Mesothelial cell of epicardium (in vitro differentiated cells): ENCODE measurements at places on chromosomes 5 and 9. TPM values are rescaled to one million over a fixed set of nuclear protein-coding genes. Genes with fewer than 3 reads are reported as not detected.

- no peak for DNase-seq
These were observed 21.3 kb downstream of the DTWD2 start for GRCh38 chr5:118967059-118967508.

Gene PHPT1
- 159 to 168 TPM (median 168 TPM) in 3 replicates for total RNA-seq

- DNase-seq, result no peak
These were observed 133.7 kb upstream of the NFIL3 start for GRCh38 chr9:91557327-91557726.

Gene TMC1
- 0.22 to 0.29 TPM in 2 of 3 replicates, not detected in the other for total RNA-seq

- DNase-seq, result no peak
These were observed 15.0 kb upstream of the MRNIP start for GRCh38 chr5:179873588-179874110.

Gene CCDC183
- 25.1 to 29.1 TPM (median 26.5 TPM) in 3 replicates for total RNA-seq

Gene ORM2
- not detected in 3 replicates for total RNA-seq
